Camera-type eye (tissue), 1 donor: ENCODE measurements at places on chromosomes 13 and 19. TPM values are rescaled to one million over a fixed set of nuclear protein-coding genes. Genes with fewer than 3 reads are reported as not detected.

PRKCG gene
- 0.16 TPM for total RNA-seq

CD70 gene
- 1.8 TPM for total RNA-seq

PROZ gene
- total RNA-seq: not detected

KASH5 gene
- 0.27 TPM for total RNA-seq

ZNF793 gene
- total RNA-seq: 29.5 TPM

PSG11 gene
- not detected for total RNA-seq

CALR3 gene
- not detected for total RNA-seq

ZNF320 gene
- 51.3 TPM for total RNA-seq

KCNN1 gene
- 11.1 TPM for total RNA-seq

ADGRE2 gene
- total RNA-seq: 0.49 TPM

PPAN gene
- total RNA-seq: 32.8 TPM

STAP2 gene
- total RNA-seq: 7.3 TPM

CGB7 gene
- total RNA-seq: not detected

MEF2B gene
- total RNA-seq: 0.33 TPM

MBD3L3 gene
- not detected for total RNA-seq

ZSCAN22 gene
- total RNA-seq: 4.1 TPM

ZNF331 gene
- 34.2 TPM for total RNA-seq

EEF1AKMT1 gene
- 8.3 TPM for total RNA-seq
